ENCODE measurements at places on chromosomes 7 and 10.

DNA sequence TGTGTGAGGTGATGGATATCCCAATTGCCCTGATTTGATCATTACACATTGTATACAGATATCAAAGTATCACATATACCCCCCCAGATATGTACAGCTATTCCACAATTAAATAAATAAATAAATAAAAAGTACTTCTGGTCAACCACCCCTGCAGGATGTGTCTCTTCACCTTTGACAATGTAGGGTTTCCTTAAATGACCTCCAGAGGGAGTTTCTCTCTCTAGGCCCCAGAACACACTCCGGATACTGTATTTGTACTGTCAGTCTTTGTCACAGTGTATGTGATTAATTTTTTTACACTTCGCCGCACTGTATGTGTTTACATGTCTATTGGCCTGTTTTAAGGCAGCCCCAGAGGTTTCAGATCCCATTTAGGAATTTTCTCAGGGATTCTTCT lies 123.6 kb downstream of the ADCYAP1R1 start:
- DNase-seq: no peak

- DNase-seq: no peak
Observed at GRCh38 chr7:106966121-106966520, 78.4 kb upstream of the PRKAR2B start.

DNA sequence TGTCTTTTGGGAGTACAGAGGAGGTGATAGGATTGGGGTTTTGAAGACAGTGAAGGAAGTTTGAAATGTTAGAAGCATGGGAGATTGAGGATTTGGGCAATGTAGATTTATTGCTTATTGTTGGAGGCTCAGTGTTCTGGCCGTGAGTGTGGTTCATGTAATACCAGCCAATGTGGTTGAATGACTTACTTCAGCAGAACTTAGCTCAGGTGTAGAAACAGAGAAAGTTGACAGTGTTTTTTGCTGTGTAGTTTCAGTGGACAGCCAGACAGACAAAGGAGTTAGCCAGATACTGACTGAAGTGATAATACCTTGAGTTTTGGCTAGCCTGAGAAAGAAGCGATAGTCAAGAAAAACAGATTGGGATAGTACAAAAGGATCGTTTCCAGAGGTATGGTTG lies 88.5 kb downstream of the AHCYL2 start:
- DNase-seq: no peak

- peak; percentile 30 for DNase-seq
Observed at GRCh38 chr10:17516376-17516775, 62.0 kb upstream of the ST8SIA6 start.

DNA sequence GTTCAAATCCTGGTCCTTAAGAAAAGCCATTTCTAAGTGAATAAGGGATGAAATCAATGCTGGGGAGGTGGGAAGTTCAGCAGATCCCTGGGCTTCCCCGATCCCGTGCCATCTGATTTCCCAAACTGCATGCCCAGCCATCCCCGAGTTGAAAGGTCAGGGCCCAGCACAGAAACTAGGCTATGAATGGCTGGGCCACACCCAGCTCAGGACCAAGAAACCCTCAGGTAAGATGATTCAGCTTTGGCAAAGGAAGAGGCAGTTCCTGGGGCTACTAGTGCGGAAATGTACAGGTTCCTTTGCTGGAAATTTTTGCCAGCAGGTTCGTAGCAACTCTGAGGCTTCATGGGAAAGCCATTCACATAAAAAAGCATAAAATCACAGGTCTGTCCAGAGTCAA lies 182.7 kb downstream of the FAM107B start:
- no peak for DNase-seq

DNA sequence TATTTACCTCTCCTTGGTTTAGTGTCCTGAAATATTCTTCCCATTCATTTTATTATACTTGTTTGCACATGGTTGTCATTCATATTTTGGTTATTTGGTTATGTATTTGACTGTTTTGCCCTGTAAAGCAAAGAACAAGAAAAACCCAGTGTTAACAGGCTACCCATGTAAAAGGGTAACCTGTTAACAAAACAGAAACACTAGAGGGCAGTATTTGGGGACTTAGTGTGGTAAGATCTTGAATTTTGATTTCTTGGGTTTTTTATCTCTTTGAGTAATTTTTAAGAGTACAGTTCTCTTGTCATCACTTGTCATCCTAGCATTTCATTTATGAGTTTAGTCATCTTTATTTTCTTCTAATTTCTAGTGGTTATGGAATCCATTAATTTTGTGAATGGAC lies 51.3 kb downstream of the POLL start:
- peak; percentile 31 for DNase-seq

DNA sequence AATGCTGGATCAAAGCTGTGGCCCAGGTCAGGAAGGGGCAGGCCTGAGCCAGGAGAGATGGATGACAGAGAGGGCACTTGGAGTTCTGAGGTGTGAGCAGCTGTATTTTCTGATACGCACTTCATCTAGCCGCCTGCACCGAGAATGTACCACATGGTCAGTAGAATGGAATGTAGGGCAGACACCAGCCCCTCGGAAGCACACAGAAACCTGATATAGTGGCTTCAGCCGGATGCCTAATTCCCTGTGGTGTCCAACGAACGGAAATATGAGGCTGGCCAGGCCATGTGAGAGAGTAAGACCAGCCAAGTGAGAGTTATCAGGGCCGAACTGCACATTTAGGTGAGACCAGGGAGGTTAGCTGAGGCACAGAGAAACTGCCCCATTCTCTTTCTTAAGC lies 46.7 kb upstream of the PLCE1 start:
- no peak for DNase-seq

DNA sequence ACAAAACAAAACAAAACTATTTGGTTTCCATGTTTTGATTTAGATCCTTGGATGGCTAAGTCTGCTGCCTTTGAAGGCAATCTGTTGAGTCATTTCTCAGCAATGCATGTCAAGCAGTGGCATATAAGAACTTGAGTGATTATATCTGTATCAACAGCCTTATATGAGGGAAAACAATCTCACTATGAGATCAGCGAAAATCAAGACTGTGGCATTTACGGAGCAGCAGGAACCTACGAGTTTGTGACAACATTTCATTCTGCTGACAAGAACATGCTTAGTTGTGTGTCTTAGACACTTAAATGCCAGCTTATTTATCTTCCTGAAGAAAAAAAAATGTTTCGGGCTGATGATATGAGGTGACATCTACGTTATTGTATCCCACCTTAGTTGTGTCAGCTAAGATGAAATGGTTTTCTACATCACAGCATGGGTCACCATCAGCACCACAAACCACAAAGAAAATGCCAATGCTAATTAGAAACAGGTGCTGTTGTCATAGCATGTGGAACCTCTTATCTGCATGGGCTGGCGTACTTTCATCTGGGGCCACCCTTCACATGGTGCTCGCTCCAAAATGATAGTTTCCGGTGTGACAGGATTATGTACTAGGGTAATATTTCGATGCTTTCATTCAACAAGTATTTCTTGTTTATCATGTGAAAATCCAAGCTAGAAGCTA lies 1085.5 kb downstream of the SORCS1 start:
- DNase-seq: no peak

GRCh38 chr10:69089638-69090599 lies 2.0 kb downstream of the SRGN start:
- DNase-seq: peak; percentile 79

- no peak for DNase-seq
Observed at GRCh38 chr7:84238596-84238995, 44.0 kb upstream of the SEMA3A start.

- no peak for DNase-seq
Observed at GRCh38 chr10:106873770-106874603, 290.5 kb downstream of the SORCS1 start.

- no peak for DNase-seq
Observed at GRCh38 chr7:84354866-84355265, 160.3 kb upstream of the SEMA3A start.

- no peak for DNase-seq
Observed at GRCh38 chr10:1643161-1643907, 94.0 kb downstream of the ADARB2 start.

DNA sequence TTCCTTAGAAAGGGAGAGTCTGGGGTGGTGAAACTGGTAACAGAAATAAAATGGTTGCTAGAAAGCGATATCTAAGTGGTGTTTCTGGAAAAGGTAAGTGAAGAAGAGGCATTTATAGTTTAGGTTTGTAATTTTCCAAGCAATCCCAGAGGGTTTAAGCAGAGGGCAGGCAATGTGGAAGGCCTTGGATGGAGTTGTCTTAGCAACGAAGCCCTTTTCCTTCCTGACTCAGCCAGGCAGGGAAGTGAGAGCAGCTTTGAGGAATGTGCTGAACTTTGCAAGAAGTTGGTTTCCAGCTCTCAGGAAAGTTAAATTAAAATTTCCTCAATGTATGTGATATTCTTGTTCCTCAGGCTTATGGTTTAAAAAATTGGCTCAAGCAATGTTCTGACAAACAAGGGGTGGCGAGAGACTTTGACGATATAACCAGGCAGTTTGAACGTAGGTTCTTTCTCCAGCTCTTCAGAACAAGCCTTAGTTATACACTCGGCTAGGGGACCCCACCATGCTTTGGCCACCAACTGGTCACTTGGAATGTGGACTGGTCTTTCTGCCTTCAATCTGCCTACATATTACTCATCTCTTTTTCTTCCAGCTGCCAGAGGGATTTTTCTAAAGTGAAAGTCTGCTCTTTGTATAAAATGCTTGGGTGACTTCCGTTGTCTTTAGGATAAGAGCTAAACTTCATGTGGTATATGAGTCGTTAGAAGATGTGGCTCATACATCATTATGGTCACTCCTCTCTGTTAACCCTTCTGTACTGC lies 66.9 kb upstream of the SLC25A13 start:
- no peak for DNase-seq

GRCh38 chr10:44260286-44260928 lies 124.5 kb downstream of the CXCL12 start:
- DNase-seq: no peak

GRCh38 chr7:16409777-16410176 lies 11.6 kb downstream of the CRPPA start:
- DNase-seq: no peak

DNA sequence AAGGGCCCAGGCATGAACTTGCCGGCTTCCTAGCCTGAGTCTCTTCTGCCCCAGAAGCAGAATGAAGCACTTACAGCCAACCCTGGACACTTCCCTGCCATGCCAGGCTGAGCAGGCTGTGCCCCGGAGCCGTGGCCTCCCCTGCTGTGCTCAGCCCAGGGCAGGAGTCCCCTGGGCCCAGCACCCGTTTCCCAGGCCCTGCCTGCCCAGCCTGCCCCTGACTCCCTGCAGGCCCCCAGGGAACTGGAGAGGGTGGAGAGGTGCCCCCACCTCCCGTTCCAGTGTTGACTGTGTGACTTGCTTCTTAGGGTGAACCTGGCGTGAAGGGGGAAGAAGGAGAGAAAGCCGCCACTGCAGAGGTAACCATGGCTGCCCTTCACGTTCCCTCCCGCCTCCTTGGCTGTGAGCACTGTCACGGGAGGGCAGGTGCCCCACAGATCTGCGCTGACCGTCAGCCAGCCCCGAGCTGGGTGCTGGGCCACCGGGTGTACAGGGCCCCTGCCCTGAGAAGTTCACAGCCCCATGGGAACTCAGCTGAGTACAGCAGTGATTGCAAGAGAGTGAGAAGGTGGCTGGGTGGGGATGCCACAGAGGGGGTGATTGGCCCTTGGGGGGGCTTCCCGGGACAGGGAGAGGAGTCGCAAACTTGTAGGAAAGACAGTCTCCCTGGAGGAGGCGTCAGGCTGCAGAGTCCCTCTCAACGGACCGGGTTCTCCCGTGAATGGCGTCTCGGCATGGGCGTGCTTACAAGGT lies 75.9 kb downstream of the MYL10 start:
- DNase-seq: no peak

DNA sequence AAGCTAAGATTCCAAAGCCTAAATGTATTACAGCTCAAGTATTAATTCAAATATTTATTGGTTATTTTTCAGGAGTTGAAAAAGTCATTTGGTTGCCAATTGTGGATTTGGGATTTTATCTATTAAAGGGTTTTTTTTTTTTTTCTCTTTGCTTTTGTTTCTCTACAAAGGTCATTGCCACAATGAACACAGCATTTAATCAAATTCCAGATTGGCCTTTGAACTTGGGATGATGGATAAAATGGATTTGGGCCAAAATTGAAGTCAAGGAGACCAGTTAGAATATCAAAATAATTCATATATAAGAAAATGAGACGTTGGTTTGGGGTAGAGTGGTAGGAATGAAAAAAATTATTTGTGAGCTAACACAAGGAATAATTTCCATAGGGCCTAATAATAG lies 9.6 kb downstream of the LIPN start:
- DNase-seq: no peak

GRCh38 chr10:124592101-124592500 lies 130.5 kb downstream of the LHPP start:
- no peak for DNase-seq

DNA sequence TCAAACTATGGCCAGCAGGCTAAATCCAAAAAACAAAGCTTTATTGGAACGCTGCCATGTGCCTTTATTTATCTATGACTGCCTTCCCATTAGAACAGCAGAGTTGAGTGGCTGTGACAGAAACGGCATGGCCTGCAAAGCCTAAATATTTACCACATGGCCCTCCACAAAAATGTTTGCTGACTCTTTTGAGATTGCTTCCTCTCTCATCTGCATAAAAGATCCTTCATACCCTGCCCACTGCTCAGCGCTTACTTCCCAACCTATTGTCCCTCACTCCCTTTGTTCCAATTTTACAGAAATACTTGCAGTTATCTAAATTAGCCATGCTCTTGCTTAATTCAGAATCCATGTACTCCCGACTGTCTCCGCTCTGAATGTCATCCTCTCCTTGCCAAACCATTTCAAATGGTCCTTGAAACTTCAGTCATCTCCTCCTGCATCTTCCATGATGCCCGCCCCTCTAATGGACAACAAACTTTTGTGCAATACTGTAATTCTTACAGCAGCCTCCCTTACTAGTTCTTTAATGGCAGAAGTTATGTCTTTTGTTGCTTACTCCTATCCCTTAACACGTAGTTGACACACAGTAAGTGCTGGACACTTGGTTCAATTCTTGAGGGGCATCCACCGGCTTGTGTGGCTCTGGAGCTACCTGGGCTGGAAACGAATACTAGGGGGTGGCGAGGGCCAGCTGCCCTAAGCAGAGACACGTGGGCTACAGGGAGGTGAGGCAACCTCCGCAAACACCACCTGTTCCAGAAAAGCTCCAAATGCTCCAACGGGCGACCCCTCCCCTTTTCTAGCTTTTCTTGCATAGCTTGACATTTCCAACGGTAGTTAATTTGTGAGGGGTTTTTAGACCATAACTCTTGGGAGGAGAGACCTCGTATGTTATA lies 832 bp downstream of the XRCC2 start:
- no peak for DNase-seq
